ENCODE measurements at places on chromosomes 3 and 15.
A peak's percentile ranks its signal among the peaks of the same experiment; 100 is the strongest.

DNA sequence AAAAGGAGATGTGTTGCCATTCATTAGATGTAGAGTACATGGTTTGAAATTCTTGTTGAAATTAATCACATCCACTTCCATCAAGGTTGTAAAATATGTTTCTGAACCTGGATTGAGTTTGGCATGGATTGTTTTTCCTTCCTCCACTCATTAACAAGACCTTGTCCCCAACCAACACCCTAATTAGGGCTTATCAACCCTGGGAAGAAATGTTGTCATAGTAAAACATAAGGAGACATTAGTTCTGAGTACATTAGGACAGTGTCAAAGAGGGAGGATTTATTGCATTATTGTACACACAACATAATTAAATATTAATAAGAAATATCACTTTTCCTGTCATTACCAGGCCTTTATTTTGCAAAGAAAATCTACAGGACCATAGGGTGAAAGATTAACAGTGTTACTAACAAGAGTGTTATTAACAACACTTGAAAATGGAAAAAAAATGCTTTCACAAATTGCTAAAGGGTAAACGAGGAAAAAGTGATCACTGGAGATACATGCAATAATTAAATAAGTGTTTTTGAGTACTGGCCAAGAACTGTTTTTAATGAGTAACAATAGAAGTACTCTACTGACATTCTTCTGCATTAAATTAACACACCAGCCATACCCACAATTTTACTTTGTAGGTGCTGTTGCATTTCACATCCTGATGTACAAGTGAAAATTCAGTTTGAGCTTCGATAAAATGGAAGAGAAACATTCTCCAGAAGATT lies 30.4 kb upstream of the WDR72 start:
- DNase-seq: no peak

DNA sequence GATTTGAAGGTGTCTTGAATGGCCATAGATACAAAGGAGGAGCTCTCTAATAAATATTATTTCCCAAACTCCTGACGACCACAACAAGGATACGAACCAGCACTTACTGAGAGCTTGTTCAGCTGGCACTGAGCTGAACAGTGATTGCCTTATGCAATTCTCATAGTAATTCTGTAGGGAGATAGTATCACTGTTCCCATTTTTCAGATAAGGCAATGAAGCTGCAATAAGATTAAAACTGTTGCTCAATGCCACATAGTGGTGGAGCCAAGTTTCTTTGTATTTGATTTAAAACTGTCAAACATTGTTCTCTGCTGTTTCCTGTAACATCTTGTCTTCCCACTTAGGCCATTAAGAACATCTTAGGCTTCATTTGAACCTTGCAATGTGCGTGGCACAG lies 163.9 kb downstream of the RPLP1 start:
- no peak for DNase-seq

GRCh38 chr3:82558081-82558480 lies 796.6 kb upstream of the GBE1 start:
- no peak for DNase-seq

- no peak for DNase-seq
Observed at GRCh38 chr3:132332508-132332907, 15.3 kb downstream of the ACP3 start.

- DNase-seq: no peak
Observed at GRCh38 chr3:134992586-134992985, 197.5 kb downstream of the EPHB1 start.

DNA sequence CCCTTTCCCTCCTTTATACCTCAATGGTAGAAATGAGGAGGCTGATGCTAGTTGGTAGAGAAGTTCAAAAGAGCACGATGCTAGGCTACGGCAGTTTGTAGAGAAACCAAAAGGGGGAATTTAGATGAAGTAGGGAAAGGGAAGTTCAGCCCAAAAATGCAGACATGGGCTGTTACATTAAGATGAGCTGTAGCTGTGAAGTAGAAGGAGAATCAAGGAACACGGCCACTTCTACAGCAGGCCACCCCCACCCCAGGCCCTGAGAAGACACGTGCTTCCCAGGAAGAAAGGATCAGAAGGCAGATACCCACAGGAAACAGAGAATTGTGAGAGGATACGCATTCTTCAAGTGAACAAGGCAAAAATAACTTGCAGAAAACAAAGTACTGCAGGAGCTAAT lies 2.1 kb upstream of the PARP14 start:
- DNase-seq: no peak

DNA sequence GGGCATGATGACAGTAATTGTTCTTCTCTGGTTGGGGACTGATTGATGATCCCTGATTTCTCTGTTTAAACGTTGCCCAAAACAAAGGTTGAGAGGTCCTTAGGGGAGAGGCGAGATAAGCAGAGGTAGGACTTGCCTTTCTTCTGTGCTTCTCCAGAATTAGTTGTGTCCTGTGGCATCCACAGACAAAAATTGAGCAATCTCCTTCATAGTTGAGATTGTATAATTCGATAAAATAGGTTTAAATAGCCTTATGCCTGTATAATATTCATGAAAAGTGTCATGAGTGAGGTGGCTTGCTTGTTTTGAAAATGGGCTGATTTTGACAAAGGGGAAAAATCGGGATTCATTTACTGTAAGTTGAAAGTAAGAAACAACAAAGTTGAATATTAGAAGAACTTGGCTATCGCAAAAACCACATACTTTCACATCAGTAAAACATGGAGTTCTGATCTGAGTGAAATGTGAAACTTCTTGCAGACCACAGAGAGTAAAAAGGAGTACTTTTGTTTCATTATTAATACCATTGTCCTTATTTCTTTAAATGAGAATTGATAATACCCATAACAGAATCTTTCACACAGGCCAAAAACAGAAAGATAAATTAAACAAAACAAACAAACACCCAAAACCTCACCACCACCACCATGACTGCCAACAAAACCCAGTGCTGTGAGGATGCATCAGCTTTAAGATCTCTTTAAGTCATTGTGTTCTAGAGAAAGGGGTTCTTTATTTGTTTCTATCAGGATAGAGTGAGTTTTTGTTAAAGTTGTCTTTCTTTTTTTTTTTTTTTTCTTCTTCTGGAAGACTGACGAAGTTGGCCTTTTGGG lies 155.7 kb downstream of the LPP start:
- no peak for DNase-seq

DNA sequence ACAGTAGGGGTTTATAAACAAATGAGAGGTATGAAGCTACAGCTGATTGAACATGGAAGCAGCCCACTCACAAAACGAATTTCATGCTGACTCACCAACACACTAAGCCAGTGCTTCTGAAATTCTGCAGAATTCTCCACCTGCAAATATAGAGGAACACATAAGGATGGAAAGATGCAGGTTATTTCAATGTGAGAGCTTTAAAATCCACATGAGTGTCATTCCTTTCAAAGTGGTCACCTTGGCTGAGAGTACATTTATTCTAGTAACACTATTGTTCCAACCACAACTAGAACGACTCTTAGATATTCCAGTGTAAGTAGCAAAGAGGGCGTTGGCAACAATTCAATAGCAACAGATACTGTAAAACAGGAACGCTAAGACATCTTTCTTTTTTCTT lies 189.9 kb upstream of the TSC22D2 start:
- no peak for DNase-seq

DNA sequence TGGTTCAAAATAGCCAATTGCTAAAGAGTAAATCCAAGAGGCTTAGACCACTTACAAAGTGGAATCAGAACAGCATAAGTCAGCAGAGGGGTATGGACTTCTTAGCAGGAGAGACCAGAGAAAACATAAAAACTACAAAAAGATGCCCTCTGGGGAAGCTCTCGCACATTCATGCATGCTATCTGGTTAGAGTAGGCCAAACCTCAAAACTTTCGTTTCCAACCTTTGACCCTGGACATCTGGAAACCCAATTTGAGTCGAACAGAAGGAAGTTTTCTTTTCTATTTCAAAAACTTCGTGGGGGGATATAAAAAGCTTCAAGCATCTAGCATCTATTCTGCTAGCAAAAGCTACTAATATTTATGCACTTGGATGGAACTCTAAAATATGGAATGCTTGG lies 523.9 kb upstream of the AGTR1 start:
- DNase-seq: peak; percentile 78

- no peak for DNase-seq
Observed at GRCh38 chr3:34635352-34635850, 837.0 kb downstream of the PDCD6IP start.

GRCh38 chr3:71082833-71083232 lies 500.7 kb downstream of the FOXP1 start:
- DNase-seq: no peak

DNA sequence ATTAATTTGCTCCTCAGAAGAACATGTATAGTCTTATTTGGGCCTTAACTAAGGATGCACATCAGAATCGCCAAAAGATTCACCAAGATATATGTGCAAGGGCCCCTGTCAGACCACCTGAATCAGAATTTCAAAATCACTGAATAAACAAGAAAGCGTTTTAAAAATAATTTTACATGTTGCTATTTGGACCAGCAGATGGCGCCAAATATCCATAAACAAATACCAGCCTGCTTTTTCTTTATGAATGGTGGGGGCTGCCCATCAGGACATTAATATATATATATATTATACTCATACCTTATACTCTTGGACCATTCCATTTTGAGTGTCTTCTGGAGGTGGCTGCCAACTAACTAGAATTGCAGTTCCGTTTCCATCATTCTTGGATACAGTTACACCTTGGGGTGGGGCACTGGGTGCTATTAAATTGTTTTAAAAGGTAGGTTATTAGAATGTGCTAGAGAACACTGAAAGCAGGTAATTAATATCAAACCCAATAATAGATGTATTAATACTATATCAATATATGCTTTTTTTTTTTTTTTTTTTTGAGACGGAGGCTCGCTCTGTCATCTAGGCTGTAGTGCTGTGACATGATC lies 1108.3 kb downstream of the ROBO1 start:
- peak; percentile 62 for DNase-seq

- DNase-seq: no peak
Observed at GRCh38 chr3:142863930-142864920, 24.7 kb downstream of the PCOLCE2 start.

- DNase-seq: peak; percentile 96
Observed at GRCh38 chr3:86793786-86794185, 197.2 kb downstream of the VGLL3 start.

DNA sequence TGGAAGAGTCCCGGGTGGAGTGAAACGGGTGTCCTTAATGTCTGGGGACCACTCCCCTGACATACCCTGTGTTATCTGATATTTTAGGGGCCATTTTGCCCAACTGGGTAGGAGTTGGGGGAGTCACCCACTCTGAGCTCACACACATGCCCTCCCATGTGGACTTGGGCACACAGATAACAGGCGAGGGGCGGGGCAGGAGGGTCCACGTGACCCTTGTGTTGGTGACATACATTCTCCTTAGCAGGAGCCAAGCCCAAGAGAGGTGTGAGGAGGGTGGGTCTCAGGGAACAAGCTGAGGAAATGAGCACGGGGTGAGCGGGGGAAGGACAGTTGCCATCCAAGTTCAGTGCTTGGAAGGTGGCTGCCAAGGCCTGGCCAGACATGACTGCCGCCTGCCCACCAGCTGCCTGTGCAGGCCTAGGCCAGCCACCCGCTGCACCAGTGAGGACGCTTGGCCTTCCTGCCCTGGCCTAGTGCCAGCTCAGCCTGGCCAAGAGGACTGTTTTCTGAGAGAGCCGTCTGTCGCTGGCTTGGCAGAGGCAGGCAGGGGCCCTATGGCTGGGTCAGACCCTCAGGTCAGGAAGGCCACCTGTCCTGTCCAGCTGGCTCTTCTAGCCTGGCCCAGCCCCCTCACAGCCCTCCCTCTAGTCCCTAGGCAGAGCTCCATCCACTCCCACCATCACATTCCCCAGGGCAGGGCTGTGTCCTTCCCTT lies 31.3 kb upstream of the TMEM115 start:
- no peak for DNase-seq

DNA sequence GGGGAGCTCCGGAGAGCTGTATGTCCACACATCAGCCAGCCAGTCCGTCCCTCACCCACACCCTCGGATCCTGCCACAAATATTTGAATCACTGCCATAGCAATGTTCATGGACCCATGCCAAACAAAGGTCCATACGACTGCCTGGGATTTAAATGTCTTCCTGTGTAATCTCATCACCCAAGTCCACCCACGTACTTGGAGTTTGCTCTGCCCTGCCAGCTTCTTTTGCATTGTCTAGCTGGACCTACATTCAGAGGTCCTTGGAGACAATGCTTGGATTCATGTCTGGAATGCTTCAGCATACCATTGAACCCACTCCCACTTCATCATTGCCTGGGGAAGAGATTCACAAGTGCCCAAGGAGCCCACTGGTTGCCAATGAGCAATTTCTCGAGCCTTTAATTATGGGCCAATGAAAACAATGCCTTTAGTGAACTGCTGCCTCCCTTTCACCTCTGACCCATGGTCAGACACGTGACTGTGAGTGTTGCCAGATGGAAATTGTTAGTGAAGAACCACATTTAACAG lies 90.4 kb upstream of the PHLDB2 start:
- peak; percentile 98 for DNase-seq

DNA sequence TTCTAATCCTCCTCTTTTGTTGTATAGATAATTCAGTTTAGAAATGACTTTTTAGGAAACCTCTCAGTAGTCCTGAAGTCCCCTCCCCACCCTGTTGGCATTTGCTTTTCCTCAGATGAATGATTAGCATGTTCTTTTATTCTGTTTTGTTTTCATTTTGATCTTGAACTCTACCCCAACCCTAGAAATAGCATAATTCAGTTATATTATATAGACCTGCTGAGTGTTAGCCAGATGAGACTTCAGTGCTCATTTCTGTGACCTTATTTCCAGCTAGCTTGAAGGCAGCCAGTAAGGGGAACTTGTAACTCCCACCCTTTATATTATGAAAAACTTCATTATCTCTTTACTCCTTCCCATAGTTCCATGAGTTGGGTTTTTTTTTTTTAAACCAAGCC lies 41.2 kb downstream of the SNRK start:
- DNase-seq: no peak

GRCh38 chr15:48537271-48538113 lies 108.0 kb downstream of the FBN1 start:
- DNase-seq: peak; percentile 52

- DNase-seq: no peak
Observed at GRCh38 chr3:43542328-43543043, 79.3 kb downstream of the ANO10 start.

- DNase-seq: peak; percentile 25
Observed at GRCh38 chr3:150547045-150547741, 606 bp downstream of the EIF2A start.

GRCh38 chr3:151926956-151927355 lies 53.5 kb downstream of the SUCNR1 start:
- DNase-seq: peak; percentile 91

DNA sequence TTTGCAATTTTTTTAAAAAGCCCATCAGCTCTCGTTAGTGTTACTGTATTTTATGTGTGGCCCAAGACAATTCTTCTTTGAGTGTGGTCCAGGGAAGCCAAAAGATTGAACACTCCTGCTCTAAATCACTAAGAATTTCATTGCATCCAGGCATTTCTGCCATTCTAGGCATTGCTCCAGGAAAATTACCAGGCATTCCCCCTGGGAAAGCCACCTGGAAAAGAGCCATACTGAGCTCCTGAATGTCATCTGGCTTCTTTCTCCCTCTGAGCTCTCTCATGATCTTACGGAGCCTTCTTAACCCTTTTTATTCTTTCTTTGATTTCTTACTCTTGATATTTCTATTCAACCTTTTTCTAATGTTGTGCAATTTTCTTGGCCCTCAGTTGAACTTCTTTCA lies 202.2 kb downstream of the DOCK3 start:
- no peak for DNase-seq

- DNase-seq: peak; percentile 77
Observed at GRCh38 chr3:4721511-4721911, 228.4 kb downstream of the ITPR1 start.
